Gastrocnemius medialis (tissue), 4 donors: ENCODE measurements at places on chromosomes 6 and 20.

DNA sequence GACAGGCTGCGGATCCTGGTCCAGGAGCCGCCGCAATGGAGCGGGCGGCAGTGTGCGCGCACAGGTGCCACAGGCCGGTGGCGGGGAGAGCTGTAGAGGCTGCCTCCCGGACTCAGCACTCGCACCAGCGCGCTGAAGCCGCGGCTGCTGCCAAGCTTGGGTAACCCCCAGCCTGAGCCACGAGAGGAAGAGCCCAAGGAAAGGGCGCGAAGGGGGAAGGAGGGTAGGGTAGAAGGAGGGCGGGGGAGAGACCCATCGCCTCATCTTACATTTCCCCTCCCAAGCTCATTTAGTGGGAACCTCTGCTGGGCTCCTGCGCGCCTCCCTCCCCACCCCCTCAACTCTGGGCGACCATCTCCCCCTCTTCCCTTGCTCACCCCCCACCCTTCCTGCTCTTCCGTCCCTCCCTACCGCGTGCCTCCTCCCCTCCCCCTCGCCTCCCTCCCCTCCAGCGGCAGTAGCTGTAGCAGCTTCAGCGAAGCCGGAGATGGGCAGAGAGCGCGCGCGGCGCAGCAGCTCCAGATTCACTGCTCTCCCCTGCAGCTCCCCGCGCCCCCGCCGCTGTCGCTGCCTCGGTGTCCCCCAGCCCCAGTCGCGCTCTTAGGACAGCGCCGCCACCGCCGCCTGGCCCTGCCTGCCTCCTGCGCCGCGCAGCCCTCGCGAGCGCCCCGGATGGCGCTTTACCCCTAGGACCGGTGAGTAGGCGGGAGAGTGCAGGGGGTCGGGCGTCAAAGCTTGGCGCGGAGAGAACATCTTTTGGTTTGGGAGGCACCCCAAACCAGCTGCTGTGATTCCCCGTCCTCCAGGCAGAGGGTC is at the start of gene FUT9:
Gene FUT9 (plus strand): TSS at position 457 of the 816 bp plus-strand sequence. CDS start 187,182 bp downstream, outside the sequence.
- DNase-seq, result no peak

DNA sequence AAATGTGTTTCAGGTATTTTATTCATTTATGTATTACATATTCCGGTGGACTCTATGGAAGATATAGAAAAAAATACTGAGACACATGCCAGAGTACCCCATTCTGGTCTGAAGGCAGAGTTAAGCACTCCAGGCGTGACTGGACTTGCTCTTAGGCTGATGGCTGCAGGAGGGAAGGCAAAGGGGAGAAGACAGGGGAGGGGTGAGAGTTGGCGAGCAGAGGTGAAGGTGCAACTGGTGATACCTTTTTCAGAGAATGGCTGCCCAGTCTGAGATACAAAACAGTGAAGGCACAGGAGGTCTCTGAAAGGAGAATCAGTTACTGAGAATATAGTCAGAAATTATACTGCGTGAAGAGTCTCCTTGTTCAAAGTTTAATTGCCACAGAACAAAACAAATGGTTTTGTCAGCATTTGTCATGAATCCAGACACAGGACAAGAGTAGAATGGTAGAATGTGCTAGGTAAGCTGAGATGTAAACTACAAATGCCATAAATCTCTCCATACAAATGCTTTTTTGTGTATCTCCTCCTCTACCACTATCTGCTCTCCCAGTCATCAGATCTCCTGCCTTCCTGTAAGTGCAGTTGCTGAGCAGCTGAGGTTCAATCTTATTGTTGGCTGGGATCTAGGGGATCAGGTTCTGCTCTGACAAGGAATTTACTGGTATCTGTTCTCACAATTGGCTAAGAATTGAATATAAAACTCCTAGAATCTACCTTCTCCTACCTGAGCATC is 104.2 kb upstream of the DST start:
- no peak for DNase-seq

DNA sequence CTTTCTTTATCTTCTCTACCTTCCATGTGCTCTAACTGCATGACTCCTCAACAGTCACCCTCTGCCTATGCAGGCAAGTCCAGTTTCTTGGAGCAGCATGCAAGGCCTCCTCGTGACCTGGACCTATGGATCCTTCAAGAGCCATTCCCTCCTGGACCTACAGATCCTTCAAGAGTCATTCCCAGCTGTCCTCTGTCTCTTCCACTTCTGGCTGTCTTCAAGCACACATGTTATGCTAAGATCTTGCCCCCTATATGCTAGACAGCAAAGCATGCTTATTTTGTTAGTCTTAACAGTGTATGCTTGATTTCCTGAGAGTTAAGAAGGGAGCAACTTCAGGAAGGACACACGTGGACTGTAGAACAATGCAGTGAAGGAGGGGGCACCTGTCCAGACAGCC is 7.5 kb downstream of the ID4 start:
- no peak for DNase-seq

GRCh38 chr20:8310618-8311017 is 178.6 kb downstream of the PLCB1 start:
- DNase-seq, result no peak

- no peak for DNase-seq
These were observed 27.0 kb upstream of the PTGIS start for GRCh38 chr20:49594931-49595315.

DNA sequence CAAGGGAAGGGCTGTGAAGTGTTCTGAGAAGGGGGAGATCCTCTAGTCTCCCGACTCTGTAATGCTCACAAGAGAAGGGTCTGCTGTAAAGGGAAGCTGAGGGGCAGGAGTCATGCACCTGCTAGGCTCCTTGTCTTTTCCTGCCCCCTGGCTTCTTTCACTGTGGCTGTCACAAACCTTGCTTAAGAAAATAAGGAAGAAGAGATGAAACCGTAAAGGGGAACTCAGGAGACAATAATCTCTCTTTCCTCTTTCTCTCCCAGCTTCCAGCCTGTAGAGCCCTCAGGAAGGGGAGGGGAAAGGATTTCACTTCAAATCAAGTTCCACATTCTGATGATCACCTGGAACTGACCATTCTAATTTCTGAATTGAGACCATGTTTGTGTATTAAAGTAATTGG is 26.3 kb downstream of the SLC13A3 start:
- no peak for DNase-seq

DNA sequence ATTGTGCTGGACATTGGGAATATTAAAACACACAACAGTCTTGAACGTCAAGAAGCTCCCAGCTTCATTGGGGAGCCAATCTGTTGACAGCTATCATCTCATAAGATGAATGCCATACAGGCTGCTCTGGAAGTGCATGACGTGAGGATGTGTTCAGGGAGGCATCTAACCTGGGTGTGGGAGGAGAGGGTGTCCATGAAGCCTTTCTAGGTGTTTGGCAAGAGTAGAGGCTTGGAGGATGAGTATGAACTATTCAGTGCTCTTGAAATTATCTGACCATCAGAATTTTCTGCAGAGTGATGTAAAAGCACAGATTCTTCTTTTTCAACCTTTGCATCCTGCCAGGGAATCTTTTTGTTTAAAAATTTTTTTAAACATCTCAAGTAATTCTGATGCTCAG is 11.6 kb downstream of the AKAP7 start:
- DNase-seq, result no peak

GRCh38 chr6:20704325-20705025 is 170.2 kb downstream of the CDKAL1 start:
- no peak for DNase-seq

DNA sequence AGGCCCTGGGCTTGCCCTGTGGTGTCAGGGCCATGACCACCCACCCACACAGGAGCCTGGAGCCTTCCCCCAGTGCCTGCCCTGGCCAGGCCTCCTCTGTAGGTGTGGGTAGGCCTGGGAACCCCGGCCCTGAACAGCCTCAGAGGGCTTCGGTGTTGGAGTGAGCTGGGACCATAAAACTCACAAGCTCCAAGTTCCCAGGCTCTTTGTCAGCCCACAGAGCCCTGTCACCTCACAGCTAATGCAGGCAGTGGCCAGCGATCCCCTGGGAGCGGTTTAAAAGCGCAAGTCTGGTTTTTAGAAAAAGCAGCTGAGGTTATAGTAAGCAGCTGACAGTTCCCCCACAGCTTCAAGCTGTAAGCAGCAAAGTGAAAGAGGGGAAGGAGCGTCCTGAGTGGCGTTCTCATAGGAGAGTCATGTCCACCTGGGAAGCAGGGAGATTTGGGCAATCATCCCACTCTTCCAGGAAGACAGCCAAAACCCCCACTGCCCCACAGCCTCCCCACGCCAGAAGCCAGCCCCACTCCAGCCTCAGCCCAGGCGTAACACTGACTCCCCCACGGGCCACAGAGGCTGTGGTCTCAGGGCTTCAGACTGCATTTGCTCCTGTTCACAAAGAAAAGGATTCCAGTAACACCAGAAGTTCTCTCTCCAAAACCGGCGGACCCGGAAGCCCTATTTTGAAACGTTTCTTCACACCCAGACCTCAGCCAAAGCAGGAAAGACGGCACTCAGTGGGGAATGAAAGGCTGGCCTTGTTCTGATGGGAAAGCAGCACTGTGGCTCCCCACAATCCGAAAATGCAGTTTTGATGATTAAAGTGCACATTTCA is 34.3 kb upstream of the FOXC1 start:
- DNase-seq, result no peak
